ENCODE measurements at places on chromosomes 3 and 15. TPM values are rescaled to one million over a fixed set of nuclear protein-coding genes. Genes with fewer than 3 reads are reported as not detected.

Gene RHO
- not detected for total RNA-seq

Gene TMC3
- not detected for total RNA-seq

Gene MOBP
- under 0.01 TPM for total RNA-seq

Gene ROBO2
- 0.37 TPM for total RNA-seq

Gene DNAH12
- total RNA-seq, result under 0.01 TPM

Gene SNTN
- not detected for total RNA-seq

Gene HIGD2B
- total RNA-seq, result not detected

Gene MYD88
- total RNA-seq, result 11.9 TPM

Gene POTEB2
- total RNA-seq, result not detected

Gene KIAA1143
- total RNA-seq, result 17.4 TPM

Gene PDIA3
- total RNA-seq, result 160 TPM

Gene SEMA3B
- 6.8 TPM for total RNA-seq

Gene GOLGA8T
- total RNA-seq, result not detected

Gene DPPA2
- total RNA-seq, result not detected

Gene KBTBD13
- not detected for total RNA-seq

Gene AEN
- total RNA-seq, result 85.1 TPM

Gene EFCC1
- total RNA-seq, result not detected

Gene ZBTB47
- 24.0 TPM for total RNA-seq

Gene RTP1
- not detected for total RNA-seq

Gene FEZF2
- total RNA-seq, result not detected

Gene MEIS2
- total RNA-seq, result 72.7 TPM

Gene ZNF662
- total RNA-seq, result 1.9 TPM

Gene SPINK8
- total RNA-seq, result not detected

Gene GRM2
- under 0.01 TPM for total RNA-seq

Gene TRIM42
- total RNA-seq, result not detected

Gene AGBL1
- total RNA-seq, result not detected

Gene GADL1
- under 0.01 TPM for total RNA-seq

Gene POLQ
- 6.5 TPM for total RNA-seq

Gene CP
- not detected for total RNA-seq

Gene ZNF80
- total RNA-seq, result not detected

Gene GPR62
- 0.12 TPM for total RNA-seq

Gene TOPAZ1
- total RNA-seq, result not detected

Gene MITF
- total RNA-seq, result 23.7 TPM

Gene TTLL13
- not detected for total RNA-seq

Gene NR2F2
- 41.1 TPM for total RNA-seq

Gene CKMT1A
- total RNA-seq, result not detected

Gene LDHAL6B
- not detected for total RNA-seq

Gene ARIH2
- total RNA-seq, result 82.4 TPM

Gene CYP11A1
- total RNA-seq, result 0.11 TPM

Gene AMIGO3
- not detected for total RNA-seq

All from uterine smooth muscle cell (primary cell).